ENCODE measurements at places on chromosomes 13 and 19.

DNA sequence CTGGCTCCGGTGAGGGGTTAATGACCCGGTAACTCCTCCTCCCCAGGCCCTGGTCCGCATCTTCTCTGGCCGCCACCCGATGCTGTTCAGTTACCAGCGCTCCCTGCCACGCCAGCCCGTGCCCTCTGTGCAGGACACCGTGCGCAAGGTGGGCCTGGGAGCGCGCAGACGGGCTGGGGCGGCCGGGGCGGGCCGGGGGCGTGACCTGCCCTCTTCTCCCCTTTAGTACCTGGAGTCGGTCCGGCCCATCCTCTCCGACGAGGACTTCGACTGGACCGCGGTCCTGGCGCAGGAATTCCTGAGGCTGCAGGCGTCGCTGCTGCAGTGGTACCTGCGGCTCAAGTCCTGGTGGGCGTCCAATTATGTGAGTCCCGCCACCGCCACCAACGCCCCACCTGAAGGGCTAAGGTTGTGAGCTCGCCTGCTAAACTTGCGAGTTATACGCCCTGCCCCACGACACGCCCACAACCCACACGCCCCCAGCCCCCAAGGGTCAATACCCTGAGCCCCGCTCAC lies 10.4 kb downstream of the CPT1C start:
- DNase-seq = no peak

DNA sequence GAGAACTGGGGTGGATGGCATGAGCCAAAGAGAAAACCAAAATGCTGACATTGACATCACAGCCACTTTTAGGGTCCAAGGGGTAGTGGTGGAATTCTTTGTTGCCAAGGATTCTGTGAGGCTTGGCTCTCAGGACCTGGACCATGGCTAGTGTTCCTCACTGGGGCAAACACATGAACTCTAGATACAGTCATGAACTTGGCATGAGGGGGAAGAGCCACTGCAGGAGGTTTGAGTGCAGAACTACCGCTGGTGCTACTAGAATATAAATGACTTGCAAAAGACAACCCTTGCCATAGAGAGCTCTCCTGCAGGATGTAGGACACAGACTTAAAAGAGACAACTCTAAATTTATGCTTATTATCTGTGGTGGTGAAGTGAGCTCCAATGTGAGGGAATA lies 29.8 kb upstream of the FRY start:
- no peak for DNase-seq

GRCh38 chr19:14369399-14370168 lies 11.7 kb upstream of the ADGRE5 start:
- no peak for DNase-seq

DNA sequence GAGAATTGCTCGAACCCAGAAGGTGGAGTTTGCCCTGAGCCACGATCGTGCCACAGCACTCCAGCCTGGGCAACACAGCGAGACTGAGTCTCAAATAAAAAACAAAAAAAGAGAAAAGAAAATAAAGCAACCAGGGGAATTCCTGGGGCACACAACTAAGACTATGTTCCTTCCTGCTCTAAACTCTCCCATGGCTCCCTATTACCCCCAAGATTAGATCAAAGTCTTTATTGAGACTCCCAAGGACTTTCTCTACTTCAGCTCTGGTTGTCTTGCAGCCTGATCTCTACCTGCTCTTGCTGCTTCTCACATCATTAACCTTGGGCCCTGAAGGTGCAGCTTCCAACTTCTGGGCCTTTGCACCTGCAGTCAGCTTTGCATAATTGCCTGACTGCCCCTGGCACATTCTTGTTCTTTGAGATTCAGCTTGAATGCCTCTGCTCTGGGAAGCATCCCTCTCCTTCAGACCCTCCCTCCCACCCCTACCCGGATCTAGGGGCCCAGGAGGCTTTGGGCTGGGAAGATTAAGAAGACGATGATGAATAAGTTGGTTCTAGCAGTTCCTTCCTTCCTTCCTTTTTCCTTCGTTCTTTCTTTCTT lies 16.8 kb upstream of the CERS4 start:
- DNase-seq = no peak

GRCh38 chr19:42683917-42684513 lies 56.3 kb downstream of the PSG3 start:
- DNase-seq = no peak
